ENCODE measurements at places on chromosomes 1 and 21.

GRCh38 chr1:30518186-30518585 lies 205.2 kb downstream of the MATN1 start:
- no peak for DNase-seq

DNA sequence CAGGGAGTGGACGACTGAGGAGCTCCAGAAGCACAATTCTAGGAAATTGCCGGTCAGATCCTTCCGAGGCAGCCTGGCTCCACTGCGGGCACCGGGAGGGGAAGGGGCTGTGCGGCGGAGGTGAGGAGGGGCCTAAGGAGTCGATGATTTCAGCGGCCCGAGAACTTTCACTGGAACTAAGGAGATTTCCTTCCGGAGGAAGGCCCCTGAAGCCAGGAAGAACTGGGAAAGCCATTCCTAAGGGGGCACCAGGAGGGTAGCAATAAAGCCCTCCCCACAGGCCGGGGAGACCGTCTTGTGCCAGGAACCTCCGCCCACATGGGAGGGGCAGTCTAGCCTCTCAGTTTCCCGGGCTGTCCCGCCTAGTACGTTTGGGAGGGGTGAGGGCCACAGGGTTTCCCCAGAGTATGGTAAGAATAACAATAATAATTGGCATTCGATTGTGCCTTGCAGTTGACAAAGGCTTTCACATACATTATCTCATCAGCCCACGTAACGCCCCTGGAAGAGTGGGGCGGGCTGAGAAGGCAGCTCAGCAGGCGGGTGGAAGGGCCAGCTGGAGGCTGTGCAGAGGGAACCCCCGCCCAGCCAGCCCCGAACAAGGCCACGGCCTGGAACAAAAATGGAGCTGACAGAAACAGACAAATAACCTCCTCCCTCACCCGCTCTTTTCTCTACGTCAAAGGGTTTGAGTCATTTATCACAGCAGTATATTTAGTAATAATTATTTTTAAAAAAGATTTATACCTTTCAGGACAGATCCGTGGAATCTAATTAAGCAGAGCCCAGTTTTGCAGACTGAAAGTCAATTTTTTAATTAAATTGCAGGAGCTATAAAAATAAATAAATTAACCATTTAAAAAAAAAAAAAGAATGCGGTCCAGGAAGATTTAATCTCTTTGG lies 19.8 kb downstream of the NPR1 start:
- DNase-seq = no peak

DNA sequence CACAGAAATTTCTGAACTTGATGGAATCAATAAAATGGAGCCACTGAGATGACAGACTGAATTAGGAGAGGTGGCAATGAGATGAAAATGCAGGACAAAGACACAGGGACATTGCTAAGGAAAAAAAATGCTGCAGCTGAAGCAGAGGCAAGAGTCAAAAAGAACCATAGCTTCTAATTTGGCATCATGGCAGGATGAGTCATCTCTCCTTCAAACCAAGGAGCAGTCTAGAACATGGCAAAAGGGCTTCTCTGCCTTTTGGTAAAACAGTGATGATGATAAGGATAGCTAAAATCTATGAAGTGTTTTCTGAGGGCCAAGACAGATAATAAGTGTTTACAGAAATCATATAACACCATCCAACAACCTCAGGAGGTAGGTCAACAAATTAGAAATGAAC lies 16.8 kb downstream of the SLC19A2 start:
- DNase-seq = no peak

DNA sequence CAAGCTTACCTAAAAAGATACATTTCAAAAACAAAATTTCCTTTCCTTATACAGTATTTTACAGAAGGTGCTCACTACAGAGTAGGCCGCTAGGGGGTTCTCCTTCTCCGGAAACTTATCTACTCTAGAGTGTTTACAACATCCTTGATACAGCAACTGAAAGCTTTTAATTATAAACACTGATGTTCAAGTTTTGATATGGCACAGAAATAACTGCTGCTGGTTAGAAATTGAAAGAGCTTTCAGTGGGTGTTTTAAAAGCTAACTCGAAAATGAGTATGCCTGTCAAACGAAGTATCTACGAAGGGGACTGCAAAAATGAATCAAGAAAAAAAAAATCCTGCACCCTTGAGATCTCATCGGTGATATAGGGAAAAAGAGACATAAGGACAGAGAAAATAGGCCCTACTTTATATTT lies 1.0 kb downstream of the YOD1 start:
- DNase-seq = no peak

DNA sequence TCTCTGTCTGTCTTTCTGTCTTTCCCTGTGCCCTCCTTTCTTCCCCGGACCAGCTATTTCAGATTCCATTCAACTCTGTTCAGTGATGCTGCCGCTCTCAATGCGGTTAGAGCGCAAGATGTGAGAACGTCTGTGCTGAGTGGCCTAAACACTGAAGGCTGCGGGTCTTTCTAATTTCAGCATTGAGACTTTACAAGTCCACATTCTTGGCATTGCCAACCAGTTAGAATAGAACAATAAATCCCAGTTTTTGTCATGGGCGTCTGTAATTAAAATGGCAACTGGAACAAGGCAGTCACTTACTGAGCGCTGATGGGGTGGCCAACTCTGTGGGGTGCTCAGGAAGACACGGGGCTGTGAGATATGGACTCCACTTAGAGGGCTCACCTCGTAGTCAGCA lies 112.8 kb downstream of the DHRS3 start:
- DNase-seq = no peak

GRCh38 chr1:217270101-217270500 lies 360.8 kb downstream of the GPATCH2 start:
- no peak for DNase-seq
